ENCODE measurements at places on chromosomes 7 and 10.

DNA sequence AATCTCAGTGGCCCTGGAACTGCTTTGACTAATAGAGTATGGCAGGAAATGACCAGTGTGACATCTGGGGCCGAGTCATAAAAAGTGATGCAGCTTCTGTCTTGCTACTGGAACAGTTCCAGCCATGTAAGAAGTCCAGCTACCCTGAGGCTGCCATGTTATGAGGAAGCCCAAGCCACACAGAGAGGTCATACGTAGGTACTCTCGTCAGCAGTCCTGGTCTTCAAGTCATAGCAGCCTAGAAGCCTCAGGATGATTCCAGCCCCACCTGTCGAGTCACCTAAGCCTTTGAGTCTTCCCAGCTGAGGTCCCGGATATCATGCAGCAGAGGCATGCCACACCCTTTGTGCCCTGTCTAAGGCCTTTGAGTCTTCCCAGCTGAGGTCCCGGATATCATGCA, 92.1 kb downstream of the PPP1R3C start:
- no peak for DNase-seq

GRCh38 chr10:70762441-70763175, 22.6 kb downstream of the TBATA start:
- no peak for DNase-seq

GRCh38 chr7:73340514-73340913, 12.6 kb downstream of the FKBP6 start:
- no peak for DNase-seq

- no peak for DNase-seq
Measured at GRCh38 chr10:125203186-125203800, 42.9 kb upstream of the CTBP2 start.

DNA sequence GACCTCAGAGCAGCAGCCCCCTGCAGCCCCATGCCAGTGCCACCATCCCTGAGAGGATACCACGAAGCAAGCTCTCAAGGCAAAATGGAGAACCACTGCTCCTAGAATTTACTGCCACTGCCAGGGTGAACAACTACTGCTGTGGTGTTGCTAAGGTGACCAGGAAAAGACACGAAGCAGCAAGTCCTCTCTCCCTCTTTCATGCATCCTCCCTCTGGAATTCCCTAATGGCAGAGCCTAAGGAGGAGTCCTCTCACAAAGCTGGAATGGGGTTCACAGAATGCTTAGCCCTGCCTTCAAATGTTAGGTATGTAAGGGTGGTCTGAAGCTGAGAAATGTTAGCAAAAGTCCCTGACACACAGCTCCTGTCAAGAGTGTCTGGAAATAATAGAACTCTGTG, 35.8 kb upstream of the NPSR1 start:
- DNase-seq, result no peak

GRCh38 chr10:113517165-113517900, 35.5 kb upstream of the HABP2 start:
- no peak for DNase-seq

DNA sequence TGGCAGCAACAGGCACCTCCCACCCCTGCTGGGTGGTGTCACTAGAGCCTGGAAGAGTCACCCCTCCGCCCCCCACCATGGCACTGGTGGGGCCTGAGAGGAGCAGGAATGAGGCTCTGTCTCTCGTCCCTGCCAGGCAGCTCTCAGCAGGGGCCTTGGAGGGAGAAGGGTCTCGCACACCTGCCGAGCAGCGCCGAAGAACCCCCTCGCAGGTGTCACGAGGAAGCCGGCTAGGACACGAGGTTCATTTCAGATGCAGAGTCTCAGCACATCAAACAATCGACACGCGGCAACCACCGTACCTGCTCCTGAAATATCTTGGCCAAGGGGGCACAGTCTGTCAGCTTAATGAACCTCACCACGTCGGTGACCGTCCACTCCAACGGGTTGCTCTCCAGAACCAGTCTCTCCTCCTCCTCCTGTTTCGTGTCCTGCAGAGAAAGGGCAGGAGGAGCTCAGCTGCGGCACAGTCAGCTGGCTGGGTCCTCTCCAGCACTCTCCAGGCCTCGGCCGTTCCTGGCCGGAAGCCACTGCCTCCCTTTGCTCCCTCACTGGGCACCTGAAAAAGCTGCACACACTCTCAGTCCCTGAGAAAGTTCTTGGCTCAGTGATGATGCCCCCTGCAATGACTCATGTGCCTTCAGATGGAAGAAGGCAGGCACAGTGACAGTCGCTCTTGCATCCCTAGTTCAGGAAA, 240.1 kb downstream of the SFMBT2 start:
- DNase-seq, result no peak

DNA sequence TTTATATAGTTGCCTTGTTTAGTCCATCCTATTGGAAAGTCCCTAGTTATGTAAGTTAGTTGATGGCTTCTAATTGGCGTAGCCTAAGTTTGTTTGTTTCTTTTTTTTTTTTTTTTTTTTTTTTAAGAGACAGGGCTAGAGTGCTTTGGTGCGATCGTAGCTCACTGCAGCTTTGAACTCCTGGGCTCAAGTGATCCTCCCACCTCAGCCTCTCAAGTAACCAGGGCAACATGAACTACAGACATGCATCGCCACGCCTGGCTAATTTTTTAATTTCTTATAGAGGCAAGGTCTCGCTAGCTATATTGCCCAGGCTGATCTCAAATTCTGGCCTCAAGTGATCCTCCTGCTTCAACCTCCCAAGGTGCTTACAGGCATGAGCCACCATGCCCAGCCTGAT, 7.1 kb downstream of the CSGALNACT2 start:
- DNase-seq, result no peak

DNA sequence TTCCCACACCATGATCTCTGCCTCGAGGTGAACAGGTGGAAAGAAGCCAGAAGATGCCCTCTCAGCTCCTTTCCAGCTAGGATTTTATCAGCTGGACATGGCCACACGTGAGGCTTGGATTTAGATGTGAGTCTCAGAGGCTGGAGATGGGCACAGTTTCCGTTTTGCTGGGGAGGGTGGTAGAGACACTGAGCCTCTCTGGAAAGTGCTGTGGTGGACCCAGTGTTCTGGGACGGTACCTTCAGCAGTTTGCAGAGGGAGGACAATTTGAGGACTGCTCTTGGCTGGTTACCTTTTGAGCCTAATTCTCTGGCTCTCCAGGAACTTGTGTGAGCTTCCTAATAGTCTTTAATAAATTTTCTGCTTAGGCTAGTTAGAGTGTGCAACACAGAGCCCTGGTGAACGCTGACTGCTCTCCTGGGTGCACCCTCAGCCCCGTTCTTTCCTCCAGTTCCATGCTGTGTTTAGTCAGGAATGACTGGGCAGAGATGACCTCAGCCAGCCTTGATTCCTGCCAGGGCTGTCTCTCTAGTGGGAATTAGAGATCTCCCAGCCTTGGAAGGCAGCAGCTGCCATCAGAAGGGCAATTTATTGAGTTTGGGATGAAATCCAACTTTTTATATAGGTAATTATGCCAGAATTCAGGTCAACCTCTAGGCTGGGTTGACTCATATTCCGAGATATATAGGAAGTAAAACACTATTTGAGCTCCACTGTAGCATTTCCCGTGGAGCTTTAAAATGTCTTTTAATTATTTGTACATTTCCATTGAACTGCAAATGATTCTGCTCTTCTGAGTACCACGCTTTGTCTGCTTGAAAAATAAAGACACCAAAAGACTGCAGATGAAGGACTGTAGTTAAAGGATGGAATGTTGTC, 103.9 kb downstream of the GATA3 start:
- DNase-seq, result no peak

- no peak for DNase-seq
Measured at GRCh38 chr7:131553931-131554330, 2.5 kb downstream of the PODXL start.

DNA sequence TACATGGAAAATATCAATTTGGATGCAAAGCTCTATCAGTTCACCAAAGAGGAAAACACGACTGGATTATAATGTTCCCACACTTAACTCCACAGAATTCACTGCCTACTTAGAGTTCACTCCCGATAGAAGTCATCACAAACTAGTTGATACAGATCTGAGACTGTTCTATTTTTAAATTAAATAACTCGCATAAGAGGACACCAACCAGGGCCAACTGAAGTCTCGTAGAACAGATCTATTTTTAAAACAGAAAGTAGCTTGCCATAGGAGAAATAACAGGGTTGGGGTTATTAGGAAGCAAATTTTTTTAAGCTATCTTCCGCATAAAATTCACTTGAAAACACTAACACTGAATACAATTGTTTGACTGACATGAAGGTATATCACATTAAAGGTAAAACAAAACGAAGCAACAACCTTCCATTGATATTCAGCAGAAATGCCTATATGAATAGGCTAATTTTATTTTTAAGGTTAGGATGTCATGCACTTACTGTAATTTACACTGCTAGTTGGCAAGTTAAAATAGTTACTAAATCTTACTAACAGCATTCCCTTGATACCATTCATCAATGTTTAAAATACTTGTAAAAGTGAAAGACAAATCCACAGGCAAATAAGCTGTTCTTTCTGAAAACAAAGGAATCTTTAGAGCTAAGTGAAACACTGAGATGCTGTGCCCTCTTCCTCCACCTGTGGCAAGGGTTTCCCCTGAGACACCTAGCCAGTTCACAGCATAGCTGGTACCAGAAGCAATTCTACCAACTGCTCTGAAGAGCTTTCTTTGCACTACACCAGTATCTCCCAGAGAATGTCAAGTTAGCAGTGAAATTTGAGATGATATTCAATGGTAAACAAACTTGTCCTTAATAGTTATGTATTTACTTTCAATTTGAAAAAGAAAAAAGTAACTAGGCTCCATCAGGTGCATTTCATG, 186.7 kb upstream of the ANK3 start:
- DNase-seq, result no peak

GRCh38 chr10:34494012-34494411, 321.1 kb downstream of the PARD3 start:
- no peak for DNase-seq
